ENCODE measurements at places on chromosomes 7 and 10.

- no peak for DNase-seq
Measured at GRCh38 chr7:77979219-77979618, 180.6 kb downstream of the PHTF2 start.

DNA sequence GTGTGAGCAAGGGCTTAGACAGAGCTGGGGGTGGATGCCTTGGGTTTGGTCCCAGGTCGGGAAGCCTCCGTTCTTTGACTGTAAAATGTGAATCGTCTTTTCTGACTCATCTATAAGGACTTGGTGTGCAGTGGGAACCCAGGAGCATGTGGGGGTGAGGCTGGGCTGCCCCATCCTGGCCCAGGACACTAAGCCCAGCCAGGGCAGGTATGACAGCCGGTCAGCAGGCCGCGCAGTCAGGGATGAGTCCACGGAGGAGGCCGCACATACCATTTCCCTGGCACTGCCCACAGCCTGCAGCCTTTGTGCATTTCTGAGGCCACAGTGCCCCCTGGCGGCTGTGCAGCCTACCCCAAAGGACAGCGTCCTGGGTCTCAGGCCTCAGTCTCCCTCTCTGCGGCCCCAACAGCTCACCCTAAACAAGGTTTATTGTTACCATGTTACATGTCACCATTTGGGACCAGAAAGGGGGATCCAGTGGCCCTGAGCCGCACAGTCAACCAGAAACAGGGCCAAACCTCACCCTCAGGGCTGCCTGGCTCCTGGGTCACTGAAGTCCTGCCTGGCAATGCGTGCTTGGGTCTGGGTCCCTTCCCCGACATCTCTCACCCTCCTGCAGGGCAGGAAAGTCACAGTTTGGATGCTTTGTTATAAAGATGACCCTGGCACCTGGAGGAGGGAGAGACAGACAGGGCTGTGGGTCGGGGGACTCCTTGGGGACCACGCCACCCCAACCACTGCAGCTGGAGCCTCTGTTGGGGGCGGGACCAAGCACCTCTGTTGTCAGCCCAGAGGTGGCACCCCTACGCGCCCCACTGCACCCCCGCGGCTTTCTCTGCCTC is 14.4 kb upstream of the SH2B2 start:
- peak; percentile 66 for DNase-seq

- DNase-seq = no peak
Measured at GRCh38 chr7:131723926-131724325, 167.5 kb upstream of the PODXL start.

DNA sequence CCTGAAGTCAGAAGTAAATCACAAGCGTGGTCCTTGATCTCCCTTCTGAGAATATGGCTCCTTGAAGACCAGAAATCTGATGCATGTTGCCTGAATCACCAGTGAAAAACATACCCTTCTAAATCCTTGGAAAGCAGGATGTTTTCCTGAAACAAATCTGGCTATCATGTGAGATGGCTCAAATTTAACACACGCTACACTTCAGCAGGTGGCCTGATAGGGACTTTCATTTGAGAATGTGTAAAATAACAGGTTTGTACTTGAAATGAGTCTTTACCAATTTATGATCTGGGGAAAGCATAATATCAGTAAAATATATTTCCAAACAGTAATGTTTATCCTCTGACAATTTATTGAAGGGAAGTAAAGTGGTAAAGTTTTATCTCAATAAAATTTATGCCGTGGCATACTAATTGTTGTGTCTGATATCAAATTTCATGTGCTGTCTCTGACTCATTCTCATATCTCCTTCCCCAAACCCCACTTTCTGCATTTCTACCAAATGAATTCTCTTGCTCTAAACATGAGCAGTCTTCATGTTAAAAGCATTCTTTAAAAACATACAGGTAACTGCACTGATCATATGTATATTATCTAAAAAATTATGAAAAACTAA is 17.4 kb downstream of the CYP3A4 start:
- no peak for DNase-seq

DNA sequence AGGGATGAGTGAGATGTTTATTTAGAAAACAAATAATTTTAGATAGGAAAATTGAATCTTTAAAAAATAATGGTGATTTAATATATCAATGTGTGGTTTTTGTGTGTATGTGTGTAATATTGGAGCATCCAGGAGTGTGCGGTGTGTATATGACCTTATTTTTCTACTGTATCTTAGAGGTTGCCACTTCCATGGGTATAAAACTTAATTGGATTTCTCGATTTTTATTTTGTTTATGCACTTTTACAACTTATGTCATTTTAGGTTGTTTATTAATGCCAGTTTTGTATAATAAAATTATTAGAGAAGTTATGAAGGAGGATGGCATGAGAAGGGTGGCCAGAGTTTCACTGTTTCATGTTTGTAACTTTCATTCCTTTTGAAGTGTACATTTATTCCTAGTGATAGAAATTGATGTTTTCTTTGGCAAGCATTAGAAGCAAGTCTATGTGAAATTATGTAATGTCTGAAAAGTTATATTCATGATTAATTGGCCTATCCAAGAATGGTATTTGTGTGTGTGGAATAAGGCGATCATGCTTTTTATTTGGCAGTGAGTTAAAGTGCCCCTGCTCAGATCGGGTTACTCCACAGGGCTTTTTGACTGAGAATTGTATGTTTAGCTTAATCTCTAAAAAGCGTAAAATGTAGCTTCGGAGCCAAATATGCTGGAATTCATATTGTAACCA is 110.3 kb downstream of the KAT6B start:
- DNase-seq = no peak

DNA sequence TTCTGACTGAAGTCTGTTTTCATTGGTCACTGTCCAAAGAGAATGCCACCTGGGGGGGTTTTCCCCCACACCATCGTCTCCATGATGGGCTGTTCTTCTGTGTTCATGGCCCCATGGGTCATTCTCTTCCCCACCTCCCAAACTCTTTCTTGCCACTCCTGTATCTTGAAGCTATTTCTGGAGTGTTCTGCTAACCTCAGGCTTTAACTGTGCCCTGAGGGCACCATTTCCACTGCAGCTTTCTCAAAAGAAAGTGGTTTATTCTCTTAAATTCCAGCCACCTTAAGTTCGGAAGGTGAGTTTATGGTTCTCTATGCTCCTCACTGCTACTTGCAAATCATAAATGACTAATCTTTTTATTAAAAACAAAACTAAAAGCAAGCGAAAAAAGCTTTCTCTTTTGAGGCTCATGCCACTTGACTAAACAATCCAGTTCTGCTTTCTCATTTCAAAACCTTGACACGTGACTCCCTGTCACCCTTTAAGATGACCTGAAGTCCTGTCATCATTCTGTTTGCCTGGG is 7.4 kb upstream of the APBB1IP start:
- no peak for DNase-seq

GRCh38 chr7:141664450-141664849 is 37.5 kb downstream of the DENND11 start:
- DNase-seq = no peak

DNA sequence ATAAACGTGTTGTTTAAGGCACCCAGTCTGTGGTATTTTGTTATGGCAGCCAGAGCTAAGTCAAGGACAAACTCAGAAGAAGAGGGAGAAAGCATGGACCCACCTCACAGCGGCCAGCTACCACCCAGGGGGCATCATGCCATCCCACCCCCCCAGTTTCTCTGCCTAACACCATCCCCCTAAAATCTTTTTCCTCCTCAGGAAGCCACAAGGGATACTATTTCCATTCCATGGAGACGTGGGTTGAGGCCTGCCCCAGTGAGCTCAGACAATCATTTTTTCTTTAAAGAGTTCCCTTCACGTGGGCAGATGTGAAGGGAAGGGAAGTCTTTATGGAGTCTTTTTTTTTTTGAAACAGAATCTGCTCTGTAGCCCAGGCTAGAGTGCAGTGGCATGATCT is 131.8 kb downstream of the FGFR2 start:
- no peak for DNase-seq

DNA sequence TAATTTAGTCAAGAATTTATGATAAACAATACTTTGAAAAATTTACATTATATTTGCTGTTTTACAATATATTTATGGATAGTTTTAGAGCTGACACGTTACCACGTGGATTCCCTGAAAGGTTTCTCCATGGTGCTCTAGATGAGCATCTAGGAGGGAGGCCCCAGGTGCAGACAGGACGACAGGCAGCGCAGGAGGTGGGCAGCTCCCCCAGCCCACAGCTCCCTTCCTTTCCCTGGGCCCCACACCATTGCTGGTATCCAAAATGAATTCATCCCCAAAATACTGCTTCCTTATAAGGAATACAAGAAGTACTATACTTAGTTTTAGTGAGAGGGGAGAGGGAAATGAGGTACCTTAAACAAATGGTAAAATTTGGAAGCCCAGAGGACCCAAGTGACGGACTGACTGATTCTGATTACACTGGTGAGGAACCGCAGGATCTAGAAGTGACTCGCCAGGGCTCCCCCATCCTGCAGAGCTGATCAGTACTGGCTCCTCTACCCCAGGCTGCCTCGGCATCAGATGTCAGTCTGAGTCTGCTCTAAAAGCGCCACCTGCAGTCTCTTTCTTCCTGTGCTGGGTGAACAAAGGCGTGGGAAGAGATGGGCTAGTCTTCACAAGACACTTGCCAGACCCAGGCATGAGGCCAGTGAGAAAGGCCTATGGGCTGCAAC is 89.2 kb downstream of the DLG5 start:
- peak; percentile 54 for DNase-seq

DNA sequence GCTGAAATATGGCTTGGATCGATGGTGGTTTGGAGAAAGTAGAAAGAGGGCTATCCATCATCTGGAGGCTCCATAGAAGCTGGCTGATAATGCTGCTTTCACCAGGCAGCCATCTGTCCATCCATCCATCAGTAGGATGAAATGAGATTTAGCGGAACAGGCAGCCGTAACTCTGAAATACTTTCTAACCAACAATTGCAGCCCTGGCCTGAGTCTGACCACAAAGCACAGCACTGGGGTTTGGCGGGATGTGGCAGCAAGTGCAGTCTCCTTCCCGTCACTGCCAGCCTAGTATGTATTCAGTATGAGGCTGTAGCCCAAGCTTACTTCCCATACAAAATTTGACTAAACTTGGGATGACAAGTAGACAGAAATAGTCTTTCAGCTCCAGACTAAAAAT is 38.0 kb downstream of the R3HCC1L start:
- no peak for DNase-seq

DNA sequence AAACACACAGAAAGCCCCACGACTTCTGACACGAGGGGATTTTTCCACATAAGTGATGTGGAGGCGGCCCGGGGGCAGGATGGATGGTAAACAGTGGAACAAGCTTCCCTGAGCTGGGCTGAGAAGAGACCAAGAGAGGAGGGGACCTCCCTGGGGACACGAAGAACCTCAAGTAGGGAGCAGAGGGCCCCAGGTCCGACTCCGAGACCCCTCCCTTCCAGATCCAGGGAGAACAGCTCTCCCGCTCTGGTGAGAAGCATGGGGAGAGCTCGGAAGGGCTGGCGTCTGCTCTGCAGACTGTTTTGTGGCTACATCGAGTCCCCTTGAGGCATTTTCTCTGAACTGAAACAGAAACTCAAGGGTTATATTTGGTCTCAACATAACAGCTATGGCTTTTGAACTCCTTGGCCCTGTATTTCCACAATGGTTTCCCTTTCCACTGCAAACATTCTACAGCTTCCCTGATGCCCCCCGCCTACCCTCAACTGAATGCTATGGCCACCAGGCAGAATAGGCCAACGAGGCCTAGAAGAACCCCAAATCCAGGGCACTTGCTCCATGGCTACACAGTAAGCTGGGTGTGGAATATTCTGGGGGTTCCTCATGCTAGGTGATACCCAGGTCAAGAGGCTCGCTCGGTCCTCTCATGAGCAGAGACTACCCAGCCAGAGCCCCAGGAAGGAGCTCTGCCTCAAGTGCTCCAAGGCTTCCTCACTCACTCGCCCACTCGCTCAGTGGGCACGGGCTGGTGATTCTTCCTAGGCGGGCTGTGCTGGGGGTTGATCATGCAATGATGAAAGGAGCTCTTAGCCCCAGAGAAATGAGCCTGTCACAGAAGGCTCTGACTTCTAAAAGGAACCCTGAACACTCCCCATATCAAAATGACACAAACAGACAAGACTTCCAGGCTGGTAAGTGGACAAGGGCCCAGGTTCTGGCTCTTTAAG is 47.5 kb downstream of the FAM53B start:
- no peak for DNase-seq

DNA sequence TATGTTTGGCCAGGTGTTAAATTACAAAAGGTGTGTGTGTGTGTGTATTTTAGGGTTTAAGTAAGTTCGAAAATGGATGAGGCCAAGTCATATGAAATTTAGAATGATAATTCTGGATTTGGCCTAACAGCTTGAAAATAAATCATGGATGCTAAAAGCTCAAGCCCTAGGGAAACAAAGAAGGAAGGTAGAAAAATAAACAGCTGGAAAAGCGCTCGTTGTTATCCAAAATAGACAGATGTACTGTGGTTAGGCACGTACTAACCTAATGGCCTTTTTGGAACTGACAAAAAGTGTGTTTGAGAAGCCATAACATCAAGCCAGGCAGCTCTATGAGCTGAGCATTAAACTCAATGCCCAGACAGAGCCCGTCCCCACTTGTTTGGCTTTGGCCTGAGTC is 17.5 kb upstream of the PALS2 start:
- DNase-seq = no peak

DNA sequence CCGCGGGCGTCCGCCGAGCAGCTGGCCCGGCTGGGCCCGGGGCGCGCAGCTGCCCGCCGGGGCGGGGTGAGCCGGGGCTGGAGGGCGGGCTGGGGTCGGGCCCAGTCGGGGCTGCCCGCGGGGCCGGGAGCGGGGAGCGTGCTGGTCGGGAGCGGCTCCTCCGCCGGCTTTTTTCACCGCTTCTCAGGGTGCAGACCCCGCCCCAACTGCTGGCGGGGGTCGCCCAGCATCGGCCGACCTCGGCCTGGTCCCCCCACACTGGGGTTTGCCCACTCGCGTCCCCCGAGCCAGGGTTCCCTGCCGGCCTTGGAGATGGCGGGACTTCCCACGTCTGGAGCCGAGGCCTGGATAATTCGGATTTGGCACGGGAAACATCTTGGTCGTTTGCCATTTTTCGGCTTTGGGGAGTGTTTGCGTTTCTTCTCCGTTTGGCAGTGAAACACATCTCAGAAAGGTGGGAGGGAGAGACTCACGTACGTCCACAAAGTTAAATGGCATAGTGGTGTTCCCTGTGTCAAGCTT is 432 bp downstream of the TMEM248 start:
- DNase-seq = no peak

- no peak for DNase-seq
Measured at GRCh38 chr7:73977619-73978618, 50.1 kb upstream of the ELN start.

- DNase-seq = no peak
Measured at GRCh38 chr7:66301249-66301648, 96.1 kb downstream of the TPST1 start.

DNA sequence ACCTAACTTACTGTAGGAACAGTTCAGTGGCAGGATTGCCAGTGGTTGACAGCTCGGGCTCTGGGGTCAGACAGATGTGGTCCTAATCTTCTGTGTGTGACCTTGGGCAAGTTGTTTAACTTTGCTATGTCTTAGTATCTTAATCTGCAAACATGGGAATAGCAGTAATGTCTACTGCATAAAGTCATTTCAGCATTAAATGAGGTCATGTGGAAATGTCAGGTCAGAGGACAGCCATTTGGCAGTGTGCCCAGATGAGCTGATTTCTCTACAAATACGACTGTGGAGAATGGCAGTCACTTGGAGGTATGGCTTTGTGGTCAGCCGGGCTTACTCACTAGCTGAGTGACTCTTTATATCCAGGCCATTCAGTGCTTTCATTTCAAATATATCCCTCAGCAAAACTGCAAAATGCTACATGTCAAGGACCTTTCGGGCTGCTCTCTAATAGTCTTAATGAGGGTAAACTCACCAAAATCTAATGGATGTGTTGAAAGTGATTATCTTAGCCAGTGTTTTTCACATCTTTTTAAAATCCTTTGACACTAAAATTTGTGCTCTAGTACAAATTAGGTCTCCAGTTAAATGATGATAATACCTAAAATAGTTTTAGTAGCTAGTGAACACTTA is 171.4 kb downstream of the ST7 start:
- DNase-seq = peak; percentile 66
